ENCODE measurements at places on chromosomes 6 and 20. TPM values are rescaled to one million over a fixed set of nuclear protein-coding genes. Genes with fewer than 3 reads are reported as not detected.

- DNase-seq: peak; percentile 56
Observed at GRCh38 chr6:7805850-7806214, 79.9 kb downstream of the BMP6 start.

- DNase-seq: peak; percentile 51
Observed at GRCh38 chr6:3383525-3383924, 73.3 kb downstream of the SLC22A23 start.

DNA sequence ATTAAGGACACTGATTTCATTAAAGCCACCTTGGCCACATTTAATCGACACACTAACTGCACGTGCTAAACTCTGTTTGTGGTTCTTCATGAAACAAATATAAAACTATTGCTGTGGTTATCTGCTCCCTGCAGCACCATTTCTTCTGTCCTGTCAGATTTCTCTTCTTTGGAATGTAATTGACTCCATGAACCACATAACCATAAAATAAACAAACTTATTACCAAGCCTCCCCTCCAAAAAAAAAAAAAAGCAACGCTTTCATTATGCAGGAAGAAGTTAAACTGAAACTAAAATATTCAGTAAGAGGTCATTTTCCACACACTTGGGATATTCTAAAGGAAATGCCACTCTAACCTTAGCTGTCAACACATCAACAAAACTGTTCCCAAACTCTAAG, 319.1 kb upstream of the NT5E start:
- no peak for DNase-seq

GRCh38 chr6:39765508-39766065, 26.6 kb upstream of the DAAM2 start:
- DNase-seq: no peak

DNA sequence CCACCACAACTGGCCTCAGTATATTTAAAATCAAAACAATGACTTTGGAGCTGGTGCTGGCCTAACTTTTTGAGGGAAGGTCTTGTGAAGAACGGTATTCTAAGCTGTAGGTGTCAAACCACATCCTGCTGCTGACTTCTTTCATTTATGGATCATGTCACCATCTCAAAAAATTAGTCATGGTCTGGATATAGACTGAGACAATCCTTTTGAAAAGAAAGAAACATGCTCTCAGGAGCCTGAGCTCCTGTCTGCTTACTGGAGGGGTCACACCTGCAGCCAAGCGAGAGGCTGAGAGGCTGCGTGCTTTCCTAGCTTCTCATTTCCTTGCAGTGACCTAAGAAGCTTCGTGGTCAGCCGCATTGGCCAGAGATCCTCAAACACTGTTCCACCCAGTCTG, 55.2 kb downstream of the TIAM2 start:
- no peak for DNase-seq

DNA sequence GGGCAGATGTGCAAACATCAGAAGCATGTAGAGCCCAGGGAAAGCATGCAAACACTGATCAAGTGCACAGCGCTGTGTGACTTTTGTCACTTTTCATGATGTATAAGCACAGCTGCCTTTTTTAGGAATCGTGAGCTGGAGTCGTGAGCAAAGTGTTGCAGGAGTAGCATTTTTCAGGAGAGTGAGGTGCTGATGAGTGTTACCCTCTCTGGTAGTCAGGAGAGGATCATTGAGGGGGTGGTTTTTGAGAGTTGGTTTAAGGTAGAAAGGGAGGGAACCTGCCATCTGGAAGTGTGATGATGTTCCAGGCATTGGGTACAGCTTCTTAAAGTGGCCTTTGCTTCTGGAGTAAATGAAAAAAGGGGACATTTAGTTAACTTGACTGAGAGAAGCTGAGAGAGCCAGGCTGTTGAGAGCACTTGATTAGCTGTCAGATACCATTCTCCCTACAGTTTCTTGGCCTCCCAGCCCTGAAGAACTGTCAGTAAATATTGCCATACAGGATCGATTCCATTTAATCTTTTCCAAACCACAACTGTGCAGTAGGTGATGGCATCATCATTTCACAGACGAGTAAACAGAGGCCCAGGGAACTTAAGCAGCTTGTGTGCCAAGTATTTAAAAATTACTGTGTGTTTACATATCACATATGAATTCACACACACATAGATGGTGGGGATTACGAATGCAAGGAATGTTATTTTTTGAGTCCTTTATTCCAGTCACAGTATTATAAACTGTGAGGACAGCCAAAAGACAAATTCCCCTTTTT, 28.9 kb downstream of the TPD52L1 start:
- no peak for DNase-seq

SAMD3 gene
- total RNA-seq: not detected

DNA sequence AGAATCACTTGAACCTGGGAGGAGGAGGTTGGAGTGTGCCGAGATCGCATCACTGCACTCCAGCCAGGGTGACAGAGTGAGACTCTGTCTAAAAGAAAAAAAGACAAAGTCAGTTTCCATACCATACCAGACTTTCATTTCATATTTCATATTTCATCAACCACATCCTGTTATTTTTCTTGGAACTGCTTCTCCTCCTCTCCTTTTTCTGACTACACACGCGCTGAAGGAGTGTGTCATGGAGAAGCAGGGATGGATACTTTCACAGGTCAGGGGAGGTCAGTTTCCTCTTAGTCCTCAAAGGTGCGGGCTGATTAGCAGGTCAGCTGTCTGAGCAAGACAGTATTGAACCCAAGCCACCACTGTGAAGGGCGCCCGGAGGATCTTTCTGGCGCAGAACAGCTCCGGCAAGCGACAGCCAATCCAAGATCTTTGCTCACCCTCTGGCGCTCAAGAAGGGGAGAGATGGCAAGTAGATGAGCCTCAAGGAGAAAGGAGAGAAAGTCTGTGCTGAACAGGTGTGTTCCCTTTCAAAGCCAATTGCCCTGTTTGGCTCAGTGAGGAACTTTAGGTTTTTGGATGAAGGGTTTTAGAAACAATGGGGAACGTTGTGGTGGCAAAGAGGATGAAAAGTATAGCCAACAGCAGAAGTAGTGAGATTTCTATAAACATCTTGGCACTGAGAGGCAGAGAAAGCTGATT, 18.9 kb upstream of the SYNJ2 start:
- no peak for DNase-seq

GRCh38 chr6:35181308-35181932, 32.3 kb upstream of the SCUBE3 start:
- peak; percentile 12 for DNase-seq

GRCh38 chr6:28152531-28152930, 10.8 kb downstream of the ZKSCAN8 start:
- DNase-seq: no peak

RUNX2 gene
- total RNA-seq: 2.7 TPM

- no peak for DNase-seq
Observed at GRCh38 chr6:166826264-166826663, 130.1 kb downstream of the RNASET2 start.

TCP11 gene
- 2.0 TPM for total RNA-seq

GRCh38 chr6:162698440-162698839, 29.1 kb downstream of the PRKN start:
- DNase-seq: no peak

- DNase-seq: no peak
Observed at GRCh38 chr6:121851056-121851455, 415.6 kb downstream of the GJA1 start.

- no peak for DNase-seq
Observed at GRCh38 chr6:100101644-100102043, 107.6 kb upstream of the MCHR2 start.

DNA sequence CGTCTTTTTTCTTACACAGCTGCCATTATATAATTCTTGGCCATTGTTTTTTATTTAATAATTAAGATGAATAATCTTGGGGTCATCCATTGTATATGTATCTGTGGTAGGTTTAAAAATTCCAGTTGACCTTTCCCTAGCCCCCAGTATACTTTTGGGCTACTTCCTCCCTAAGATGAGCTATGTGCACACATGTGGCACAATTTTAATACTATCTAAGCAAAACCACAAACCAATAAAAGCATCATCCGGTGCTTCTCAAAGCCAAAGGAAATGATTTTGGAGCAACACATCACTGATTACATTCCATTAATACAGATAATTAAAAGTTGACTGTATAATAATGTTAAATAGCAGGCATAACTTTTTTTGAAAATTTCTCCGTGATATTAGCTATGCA, 161.2 kb downstream of the ATXN1 start:
- no peak for DNase-seq

Data from Caki2 (cell line).